ENCODE measurements at places on chromosomes 4 and X. TPM values are rescaled to one million over a fixed set of nuclear protein-coding genes. Genes with fewer than 3 reads are reported as not detected.

The ANXA3 gene
- total RNA-seq: 132 TPM

The TCEAL2 gene
- total RNA-seq: not detected

The ARMCX1 gene
- total RNA-seq: 27.8 TPM

The NUDT10 gene
- 0.43 TPM for total RNA-seq

The WAS gene
- 0.07 TPM for total RNA-seq

The CNOT6L gene
- total RNA-seq: 59.4 TPM

The FAM47E gene
- total RNA-seq: 0.13 TPM

The CORIN gene
- total RNA-seq: under 0.01 TPM

The KLB gene
- under 0.01 TPM for total RNA-seq

The CT45A5 gene
- total RNA-seq: not detected

The FHIP1A gene
- total RNA-seq: 0.80 TPM

The USP17L15 gene
- total RNA-seq: not detected

The IGSF1 gene
- not detected for total RNA-seq

The TSPAN6 gene
- 60.9 TPM for total RNA-seq

The BRS3 gene
- not detected for total RNA-seq

The COL4A6 gene
- total RNA-seq: 2.1 TPM

The TRIML1 gene
- total RNA-seq: not detected

The FATE1 gene
- not detected for total RNA-seq

The GPR173 gene
- 3.2 TPM for total RNA-seq

The TSPAN7 gene
- total RNA-seq: 12.0 TPM

The AFF2 gene
- total RNA-seq: not detected

The SULT1E1 gene
- total RNA-seq: 30.9 TPM

The GYG2 gene
- total RNA-seq: 0.14 TPM

The GABRE gene
- total RNA-seq: 9.6 TPM

The SLC10A4 gene
- total RNA-seq: 0.27 TPM

The ANOS1 gene
- 2.3 TPM for total RNA-seq

The ADAMTS3 gene
- total RNA-seq: 4.7 TPM

The PAK3 gene
- total RNA-seq: 1.1 TPM

The TMPRSS11B gene
- total RNA-seq: not detected

The CFAP47 gene
- 0.13 TPM for total RNA-seq

The SPANXB1 gene
- total RNA-seq: not detected

The NAP1L5 gene
- 7.8 TPM for total RNA-seq

The MFAP3L gene
- 0.53 TPM for total RNA-seq

The HPGDS gene
- not detected for total RNA-seq

The PNMA6F gene
- not detected for total RNA-seq

The SPANXN4 gene
- not detected for total RNA-seq

The TEX13D gene
- total RNA-seq: not detected

The AR gene
- 6.6 TPM for total RNA-seq

The KIT gene
- total RNA-seq: 12.8 TPM

The CT55 gene
- total RNA-seq: not detected

The GDPD2 gene
- not detected for total RNA-seq

The PAGE2 gene
- not detected for total RNA-seq

The NHS gene
- 0.13 TPM for total RNA-seq

The RPA4 gene
- total RNA-seq: 4.4 TPM

The CWH43 gene
- total RNA-seq: not detected

The OPHN1 gene
- total RNA-seq: 7.6 TPM

The PDE6B gene
- 1.1 TPM for total RNA-seq

The RAP2C gene
- 35.1 TPM for total RNA-seq
